ENCODE measurements at places on chromosomes 1 and 21.
A peak's percentile ranks its signal among the peaks of the same experiment; 100 is the strongest.

- DNase-seq: no peak
Observed at GRCh38 chr21:27380303-27380702, 413.4 kb upstream of the ADAMTS5 start.

DNA sequence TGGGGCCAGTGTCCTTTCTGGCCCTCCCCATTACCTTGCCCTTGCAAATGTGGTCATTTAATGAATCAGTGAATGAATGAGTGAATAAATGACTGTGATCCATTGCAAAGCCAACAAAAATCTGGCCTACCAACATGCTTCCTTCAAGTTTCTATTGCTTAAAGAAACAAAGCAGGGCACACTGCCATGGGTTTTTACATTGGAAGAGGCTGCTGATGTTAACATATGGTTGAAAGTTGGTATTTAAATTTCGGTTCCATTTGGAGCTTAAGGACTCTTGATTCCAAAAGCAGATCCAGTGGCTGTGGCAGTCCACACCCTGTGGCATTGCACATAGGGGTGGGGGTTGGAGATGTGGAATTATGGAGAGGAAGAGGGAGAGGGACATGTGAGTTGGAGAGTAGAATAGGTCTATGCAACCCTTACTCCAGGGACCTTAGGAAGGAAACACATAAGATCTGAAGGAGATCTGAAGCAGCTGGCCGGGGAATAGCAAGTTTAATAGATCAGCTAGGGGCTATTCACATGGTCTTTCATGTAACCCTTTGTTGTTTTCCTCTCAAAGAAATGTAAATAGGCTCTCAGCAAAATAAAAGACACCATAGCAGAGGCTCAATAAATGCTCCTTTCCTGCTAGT is 7.2 kb downstream of the ABCA4 start:
- DNase-seq: no peak

GRCh38 chr1:203325418-203326091 is 20.2 kb downstream of the BTG2 start:
- DNase-seq: no peak

DNA sequence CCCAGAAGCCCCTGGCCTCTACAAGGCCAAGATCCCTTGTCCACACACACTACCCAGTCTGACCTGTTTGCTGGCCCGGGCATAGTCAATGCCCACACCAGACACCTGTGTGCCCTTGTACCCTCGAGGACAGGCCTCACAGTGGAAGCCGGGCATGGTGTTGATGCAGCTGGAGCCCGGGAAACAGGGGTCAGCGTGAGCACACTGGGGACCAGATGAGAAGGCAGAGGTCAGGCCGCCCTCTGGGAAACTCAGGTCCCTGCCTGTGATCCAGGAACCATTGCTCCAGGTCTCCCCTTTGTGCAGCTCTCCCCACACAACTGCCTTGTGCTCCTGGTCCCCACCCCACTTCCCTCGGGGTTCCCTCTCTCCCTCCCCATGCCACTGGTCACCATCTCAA is 5.5 kb downstream of the THBS3 start:
- DNase-seq: no peak

- peak; percentile 47 for DNase-seq
Observed at GRCh38 chr1:226702957-226703831, 35.9 kb downstream of the ITPKB start.

GRCh38 chr21:41387042-41387819 is 25.4 kb downstream of the MX2 start:
- DNase-seq: no peak

- DNase-seq: peak; percentile 56
Observed at GRCh38 chr1:183385340-183386144, 32.6 kb downstream of the NMNAT2 start.

DNA sequence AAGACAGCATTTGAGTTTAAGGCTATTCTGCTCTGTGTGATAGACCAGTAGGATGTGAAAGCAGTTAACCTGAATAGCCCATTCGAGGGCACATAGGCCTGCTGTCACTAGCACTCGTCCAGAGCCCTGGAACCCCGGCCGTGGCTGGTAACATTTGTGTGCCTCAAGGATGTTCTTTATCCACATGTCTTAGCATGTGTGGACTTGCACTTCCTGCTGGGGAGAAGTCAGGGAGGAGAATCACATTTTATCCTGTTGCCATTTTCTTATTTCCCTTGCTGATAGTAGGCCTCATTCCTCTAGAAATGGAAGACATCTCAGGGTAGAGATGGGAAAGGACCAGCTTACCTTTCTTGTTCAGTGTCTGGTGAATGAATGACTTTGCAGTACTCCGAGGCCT is 54.7 kb downstream of the VPS13D start:
- no peak for DNase-seq

GRCh38 chr1:24362982-24363614 is 43.9 kb downstream of the GRHL3 start:
- no peak for DNase-seq

GRCh38 chr1:200659269-200659668 is 10.4 kb downstream of the DDX59 start:
- peak; percentile 89 for DNase-seq

DNA sequence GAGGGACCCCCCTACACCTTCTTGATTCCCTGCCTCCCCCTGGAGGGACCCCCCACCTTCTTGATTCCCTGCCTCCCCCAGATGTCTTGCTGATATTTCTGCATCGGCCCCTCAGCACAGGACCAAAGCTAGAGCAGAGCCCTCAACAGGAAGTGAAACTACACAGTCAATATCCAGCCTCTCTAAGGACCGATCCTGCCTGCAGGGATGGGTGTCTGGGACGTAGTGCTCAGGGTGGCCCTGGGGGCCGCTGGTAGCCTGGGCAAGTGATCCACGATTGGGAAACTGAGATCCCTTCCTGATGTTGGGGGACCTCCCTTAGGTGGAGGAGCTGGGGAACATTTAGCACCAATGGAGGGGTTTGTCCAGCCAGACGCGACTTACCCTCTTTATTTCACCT is 3.9 kb upstream of the LEFTY2 start:
- no peak for DNase-seq

- no peak for DNase-seq
Observed at GRCh38 chr1:44693900-44694299, 19.4 kb downstream of the ARMH1 start.

GRCh38 chr1:210692796-210693195 is 364.1 kb downstream of the HHAT start:
- DNase-seq: no peak

- DNase-seq: no peak
Observed at GRCh38 chr1:64038119-64038518, 165.3 kb upstream of the UBE2U start.

DNA sequence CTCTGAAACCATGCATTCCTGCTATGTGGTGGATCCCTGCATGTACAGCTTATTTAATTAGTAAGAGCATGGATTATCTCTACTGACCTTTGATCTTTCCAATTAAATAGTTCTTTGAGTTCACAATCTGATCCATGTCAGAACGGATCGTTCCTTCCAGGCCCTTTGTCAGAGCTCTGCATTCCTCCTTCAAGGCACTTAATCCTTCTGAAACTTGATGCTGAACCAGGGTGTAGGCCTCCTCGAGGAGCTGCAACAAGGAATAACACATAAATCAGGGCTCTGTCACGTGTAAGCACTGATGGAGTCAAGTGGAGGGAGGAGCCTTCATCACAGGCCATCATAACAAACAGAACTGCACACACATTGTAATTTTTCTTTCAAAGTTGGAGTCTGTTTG is 68.4 kb upstream of the EDEM3 start:
- DNase-seq: no peak

DNA sequence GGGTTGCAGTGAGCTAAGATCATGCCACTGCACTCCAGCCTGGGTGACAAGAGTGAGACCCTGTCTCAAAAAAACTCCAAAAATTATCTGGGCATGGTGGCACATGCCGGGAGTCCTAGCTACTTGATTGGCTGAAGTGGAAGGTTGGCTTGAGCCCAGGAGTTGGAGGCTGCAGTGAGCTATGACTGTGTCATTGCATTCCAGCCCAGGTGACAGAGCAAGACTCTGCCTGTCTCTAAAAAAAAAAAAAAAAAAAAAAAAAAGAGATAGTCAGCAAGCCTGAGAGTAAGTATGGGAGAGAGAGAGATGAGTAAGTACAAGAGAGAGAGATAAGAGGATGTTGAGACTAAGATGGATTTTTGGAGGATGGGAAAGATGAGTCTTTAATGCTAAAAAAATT is 180.8 kb upstream of the CACYBP start:
- DNase-seq: peak; percentile 42

- no peak for DNase-seq
Observed at GRCh38 chr1:30879126-30879786, 29.3 kb downstream of the SDC3 start.

DNA sequence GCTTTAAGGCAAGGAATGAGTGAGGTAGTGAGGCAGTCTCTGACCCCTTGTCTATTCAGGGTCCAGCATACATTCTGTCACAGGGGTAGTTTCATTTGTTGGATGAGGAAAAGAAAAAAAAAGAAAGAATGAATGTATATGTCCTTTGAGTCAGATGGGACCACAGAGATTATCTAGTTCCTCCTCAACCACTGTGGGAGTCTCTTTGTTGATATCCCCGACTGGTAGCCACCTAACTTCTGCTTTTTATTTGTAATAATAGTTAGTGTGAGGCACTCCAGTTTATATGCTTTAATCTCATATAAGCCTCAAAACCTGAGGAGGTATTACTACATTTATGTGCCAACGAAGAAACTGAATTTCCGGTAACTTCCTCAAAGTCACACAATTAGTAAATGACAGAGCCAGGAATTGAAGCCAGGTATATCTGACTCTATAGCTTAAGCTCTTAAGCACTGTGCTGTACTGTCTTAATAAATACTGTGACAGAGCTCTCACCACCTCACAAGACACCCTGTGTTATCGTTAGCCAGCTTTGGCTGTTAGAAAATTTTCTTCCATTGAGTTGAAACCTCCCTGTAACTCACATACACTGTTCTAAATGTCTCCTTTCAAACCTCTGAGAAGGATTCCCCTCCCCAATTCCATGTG is 82.2 kb downstream of the MDM4 start:
- no peak for DNase-seq

DNA sequence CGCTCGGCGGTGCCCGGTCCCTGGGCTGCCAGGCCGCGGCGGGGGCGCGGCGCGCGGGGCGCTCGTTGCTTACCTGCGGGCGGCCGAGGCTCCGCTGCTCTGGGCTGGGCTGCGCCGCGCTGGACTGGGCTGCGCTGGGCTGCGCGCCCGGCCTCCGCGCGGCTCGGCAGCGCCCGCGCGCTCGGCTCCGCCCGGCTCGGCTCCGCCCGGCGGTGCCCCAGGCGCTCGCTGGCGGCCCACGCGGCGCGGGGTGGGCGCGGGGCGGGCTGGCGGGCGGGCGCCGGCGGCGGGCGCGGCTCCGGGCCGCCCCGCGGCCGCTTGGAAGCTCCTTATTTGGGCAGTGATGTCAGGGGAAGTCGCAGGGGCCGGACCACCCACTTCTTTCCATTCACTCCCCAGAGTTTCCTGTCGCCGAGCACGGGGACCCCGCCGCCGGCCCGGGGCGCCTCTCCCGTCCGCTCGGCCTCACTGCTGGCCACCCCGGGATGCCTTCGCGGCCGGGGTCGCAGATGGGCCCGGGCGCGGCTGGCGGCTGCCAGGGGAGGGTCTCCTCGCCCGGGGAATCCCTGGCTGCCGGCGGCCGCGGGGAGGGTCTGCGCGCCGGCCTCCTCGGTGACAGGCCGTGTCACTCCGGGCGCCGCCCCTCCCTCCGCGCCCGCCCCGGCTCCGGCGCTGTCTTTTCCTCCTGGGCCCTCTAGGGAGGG is 177.7 kb upstream of the EDN2 start:
- DNase-seq: peak; percentile 78

- no peak for DNase-seq
Observed at GRCh38 chr21:46229133-46229922, 754 bp upstream of the LSS start.

- no peak for DNase-seq
Observed at GRCh38 chr1:51305371-51305823, 25.0 kb downstream of the TTC39A start.

- DNase-seq: no peak
Observed at GRCh38 chr1:66274634-66275033, 259.3 kb upstream of the SGIP1 start.

GRCh38 chr21:31132574-31133242 is 94.4 kb upstream of the KRTAP19-8 start:
- DNase-seq: no peak

GRCh38 chr1:151905070-151905442 is 4.3 kb downstream of the THEM4 start:
- DNase-seq: no peak

DNA sequence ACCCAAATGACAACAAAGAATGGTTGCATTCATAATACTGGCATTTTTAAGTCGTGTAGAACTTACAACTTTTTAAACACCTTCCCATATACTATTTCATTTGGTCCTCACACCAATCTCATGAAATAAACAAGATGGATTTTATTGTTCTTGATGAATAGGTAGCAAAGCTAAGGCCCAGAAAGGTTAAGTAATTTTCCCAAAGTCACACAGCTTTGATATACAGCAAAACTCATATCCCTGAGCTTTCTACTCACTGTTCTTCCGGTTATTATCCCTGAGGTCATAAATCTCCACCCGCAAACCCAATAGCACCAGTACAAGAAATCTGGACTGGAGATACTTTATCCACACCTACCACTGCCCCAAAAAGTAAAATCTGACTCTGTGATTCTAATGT is 186.2 kb downstream of the RUNX1 start:
- no peak for DNase-seq

DNA sequence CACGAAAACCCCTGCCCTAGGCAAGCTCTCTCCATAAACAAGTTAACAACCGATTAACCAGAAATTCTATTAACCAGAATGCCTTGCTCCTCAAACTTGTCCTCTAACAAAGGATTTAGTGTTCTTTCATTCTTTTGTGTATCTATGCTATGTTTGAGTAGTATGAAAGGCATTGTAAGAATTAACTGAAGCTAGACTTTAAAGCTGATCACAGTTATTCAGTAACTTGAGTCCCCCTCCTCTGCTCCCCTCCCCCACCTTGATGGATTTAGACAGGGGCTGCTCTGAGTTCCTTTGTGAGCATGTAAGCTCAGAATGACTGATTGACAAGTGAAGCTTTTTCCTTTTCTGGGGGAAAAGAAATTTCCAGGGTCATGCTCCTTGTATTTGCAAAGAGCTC is 257.6 kb downstream of the TTLL7 start:
- DNase-seq: no peak

GRCh38 chr21:26806801-26807295 is 38.4 kb downstream of the ADAMTS1 start:
- DNase-seq: no peak

GRCh38 chr1:78658901-78659300 is 9.3 kb downstream of the IFI44 start:
- DNase-seq: no peak

- DNase-seq: no peak
Observed at GRCh38 chr1:198577444-198577843, 37.0 kb upstream of the ATP6V1G3 start.

DNA sequence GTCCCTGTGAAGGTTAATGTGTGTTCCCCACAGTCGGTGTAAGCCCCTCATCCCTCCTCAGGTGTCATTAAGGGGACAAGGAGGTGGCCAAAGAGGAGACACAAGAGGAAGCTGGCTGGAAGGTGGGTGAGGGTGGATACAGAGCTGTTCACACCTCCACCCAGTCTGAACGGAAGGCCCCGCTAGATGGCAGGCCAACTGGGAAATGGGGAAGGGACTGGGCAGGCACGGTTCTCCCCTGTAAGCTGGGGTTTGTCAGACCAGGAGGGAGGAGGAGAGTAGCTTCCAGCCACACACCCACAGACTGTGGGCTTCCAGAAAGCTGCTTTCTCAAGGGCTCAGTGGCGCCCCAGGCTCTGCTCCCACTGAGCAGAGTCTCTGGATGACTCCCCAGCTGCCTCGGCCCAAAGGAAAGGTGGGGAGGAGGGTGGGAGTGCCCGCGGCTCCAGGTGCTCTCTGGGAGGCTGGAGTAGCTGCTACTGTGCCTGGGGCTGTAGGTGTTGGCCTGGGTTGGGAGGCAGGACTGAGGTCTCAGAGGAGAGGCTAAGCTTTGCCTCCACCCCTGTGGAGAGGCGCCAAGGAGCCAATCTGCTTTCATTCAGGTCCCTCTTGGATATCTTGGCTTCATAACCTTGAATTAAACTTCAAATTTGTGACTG is 41.2 kb downstream of the PCP4 start:
- DNase-seq: no peak

All from trophoblast cell (in vitro differentiated cells and primary cell).